GM23338 (cell line): ENCODE measurements at places on chromosomes 16 and 17. TPM values are rescaled to one million over a fixed set of nuclear protein-coding genes. Genes with fewer than 3 reads are reported as not detected.

GRCh38 chr17:3738562-3739295, 15.0 kb downstream of the HASPIN start:
- H3K27ac ChIP-seq, result peak overlapping the region; percentile 78; the same call in 1 of the 2 replicates
- H3K4me3 ChIP-seq, result no peak overlapping the region
- H3K4me1 ChIP-seq, result peaks cover 24% of the 10 kb centered on the region; the same call in 1 of the 2 replicates
- peak; percentile 48 for DNase-seq
- no peaks in the 10 kb centered on the region for H3K27me3 ChIP-seq

GRCh38 chr17:28718333-28719020, 809 bp upstream of the RAB34 start:
- H3K27ac ChIP-seq, result peak overlapping the region; percentile 98
- H3K4me1 ChIP-seq, result peaks cover 34% of the 10 kb centered on the region
- peak overlapping the region; percentile 98 for H3K4me3 ChIP-seq
- H3K27me3 ChIP-seq, result no peaks in the 10 kb centered on the region
- peaks cover 42% of the 10 kb centered on the region for H3K36me3 ChIP-seq
- DNase-seq, result peak; percentile 68

DNA sequence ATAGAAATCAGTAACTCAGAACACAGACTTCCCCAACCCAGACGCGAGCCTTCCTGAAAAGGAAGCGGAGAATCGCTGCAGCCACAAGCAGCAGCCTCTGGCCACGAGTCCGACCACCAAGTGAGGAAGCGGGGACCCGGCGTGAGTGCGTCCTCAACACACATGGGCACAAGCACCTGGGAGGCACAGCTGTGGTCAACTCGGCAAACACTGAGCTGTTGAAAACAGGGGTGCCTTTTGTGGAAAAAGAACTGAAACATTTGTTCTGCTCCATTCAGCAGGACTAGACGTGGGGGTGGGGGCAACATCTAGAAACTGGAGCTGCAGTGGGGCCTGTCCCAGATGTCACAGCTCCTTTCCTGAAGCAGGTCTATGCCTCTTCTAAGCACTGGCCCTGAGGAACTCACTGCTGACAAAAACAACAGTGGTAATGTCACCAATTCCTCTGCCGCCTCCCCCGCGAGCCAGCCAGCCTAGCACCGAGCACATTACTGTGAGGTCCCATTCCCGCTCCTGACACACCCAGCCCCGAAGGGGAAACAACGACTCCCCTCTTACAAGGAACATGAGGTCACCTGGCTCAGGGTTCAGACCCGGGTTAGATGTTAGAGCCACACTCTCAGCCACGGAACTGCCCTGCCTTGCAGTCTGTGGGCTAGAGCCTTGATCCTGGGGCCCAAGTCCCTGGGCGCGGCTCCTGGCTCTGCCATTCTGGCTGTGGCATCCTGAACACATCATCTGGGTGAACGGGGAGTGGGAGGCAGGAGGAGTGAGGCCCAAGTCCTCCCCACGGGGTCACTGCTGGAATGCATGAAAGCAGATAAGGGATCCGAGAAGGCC, 29.0 kb downstream of the KDM8 start:
- H3K36me3 ChIP-seq, result no peaks in the 10 kb centered on the region
- DNase-seq, result no peak
- H3K27me3 ChIP-seq, result no peaks in the 10 kb centered on the region
- no peaks in the 10 kb centered on the region for H3K4me1 ChIP-seq
- H3K27ac ChIP-seq, result no peak overlapping the region

GRCh38 chr16:57822856-57823255, 20.6 kb upstream of the KIFC3 start:
- no peaks in the 10 kb centered on the region for H3K27me3 ChIP-seq
- H3K4me1 ChIP-seq, result no peaks in the 10 kb centered on the region
- H3K4me3 ChIP-seq, result no peak overlapping the region
- H3K36me3 ChIP-seq, result no peaks in the 10 kb centered on the region
- no peak for DNase-seq
- no peak overlapping the region for H3K27ac ChIP-seq

The CHTF8 gene
- 147 and 155 TPM in 2 replicates for total RNA-seq

GRCh38 chr17:78133971-78134898, 3.7 kb downstream of the TMC8 start:
- H3K27ac ChIP-seq, result no peak overlapping the region
- H3K4me1 ChIP-seq, result peaks cover 21% of the 10 kb centered on the region
- peak; percentile 93 for DNase-seq
- peaks cover 22% of the 10 kb centered on the region for H3K27me3 ChIP-seq
- H3K36me3 ChIP-seq, result no peaks in the 10 kb centered on the region

The AANAT gene
- 0.28 and 1.3 TPM in 2 replicates for total RNA-seq

DNA sequence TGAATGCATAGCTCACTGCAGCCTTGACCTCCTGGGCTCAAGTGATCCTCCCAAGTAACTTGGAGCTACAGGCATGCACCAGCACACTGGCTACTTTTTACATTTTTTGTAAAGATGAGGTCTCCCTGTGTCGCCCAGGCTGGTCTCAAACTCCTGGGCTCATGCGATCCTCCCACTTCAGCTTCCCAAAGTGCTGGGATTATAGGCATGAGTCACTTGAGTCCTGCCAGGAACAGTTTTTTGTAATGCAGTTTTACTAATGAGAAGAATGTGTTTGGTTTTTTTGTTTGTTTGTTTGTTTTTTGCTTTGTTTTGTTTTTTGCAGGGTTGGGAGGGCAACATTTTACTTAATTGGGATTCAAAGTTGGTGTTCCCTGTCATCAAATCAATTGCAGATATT, 22.2 kb downstream of the SOST start:
- H3K4me1 ChIP-seq, result peaks cover 13% of the 10 kb centered on the region; the same call in 1 of the 2 replicates
- H3K36me3 ChIP-seq, result no peaks in the 10 kb centered on the region

GRCh38 chr17:35895636-35896587, 15.8 kb upstream of the CCL5 start:
- no peak overlapping the region for H3K4me3 ChIP-seq
- H3K4me1 ChIP-seq, result no peaks in the 10 kb centered on the region
- no peaks in the 10 kb centered on the region for H3K36me3 ChIP-seq
- DNase-seq, result no peak
- H3K27ac ChIP-seq, result no peak overlapping the region

- no peaks in the 10 kb centered on the region for H3K4me1 ChIP-seq
- H3K4me3 ChIP-seq, result no peak overlapping the region
- DNase-seq, result no peak
- no peaks in the 10 kb centered on the region for H3K27me3 ChIP-seq
These were observed 9.9 kb downstream of the TMIGD1 start for GRCh38 chr17:30323895-30324319.

DNA sequence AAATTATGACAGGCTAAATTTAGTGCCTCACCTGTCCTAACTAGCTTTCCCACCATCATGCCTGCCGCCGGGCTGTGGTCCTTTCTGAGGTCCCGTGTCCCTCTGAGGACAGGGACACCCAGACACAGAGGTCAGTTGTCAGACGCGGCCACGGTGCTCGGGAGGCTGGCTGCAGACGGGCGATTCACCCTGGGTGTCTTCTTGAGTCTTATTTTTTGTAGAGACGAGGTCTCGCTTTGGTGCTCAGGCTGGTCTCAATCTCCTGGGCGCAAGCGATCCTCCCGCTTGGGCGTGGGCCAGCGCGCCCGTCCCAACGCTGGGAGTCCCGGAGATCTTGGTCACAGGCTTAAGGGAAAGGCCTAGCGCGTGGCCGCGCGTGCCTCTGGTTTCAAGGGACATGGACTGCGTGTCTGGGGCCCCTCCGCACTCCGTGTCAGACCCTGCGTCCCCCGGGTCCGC, 797 bp upstream of the RAB11FIP3 start:
- H3K36me3 ChIP-seq, result no peaks in the 10 kb centered on the region
- peaks cover 8% of the 10 kb centered on the region for H3K4me1 ChIP-seq
- H3K4me3 ChIP-seq, result peak overlapping the region; percentile 77
- DNase-seq, result no peak
- H3K27me3 ChIP-seq, result peaks cover 43% of the 10 kb centered on the region
- no peak overlapping the region for H3K27ac ChIP-seq

The SGCA gene
- total RNA-seq, result not detected in 2 replicates

The SLC6A4 gene
- total RNA-seq, result 0.12 and 0.14 TPM in 2 replicates

- no peaks in the 10 kb centered on the region for H3K4me1 ChIP-seq
- no peaks in the 10 kb centered on the region for H3K36me3 ChIP-seq
- H3K4me3 ChIP-seq, result no peak overlapping the region
- no peaks in the 10 kb centered on the region for H3K27me3 ChIP-seq
- H3K27ac ChIP-seq, result no peak overlapping the region
- DNase-seq, result peak; percentile 90
These were observed 8.1 kb upstream of the CPNE2 start for GRCh38 chr16:57084257-57084770.

The GLIS2 gene
- total RNA-seq, result 9.0 and 10.2 TPM in 2 replicates

DNA sequence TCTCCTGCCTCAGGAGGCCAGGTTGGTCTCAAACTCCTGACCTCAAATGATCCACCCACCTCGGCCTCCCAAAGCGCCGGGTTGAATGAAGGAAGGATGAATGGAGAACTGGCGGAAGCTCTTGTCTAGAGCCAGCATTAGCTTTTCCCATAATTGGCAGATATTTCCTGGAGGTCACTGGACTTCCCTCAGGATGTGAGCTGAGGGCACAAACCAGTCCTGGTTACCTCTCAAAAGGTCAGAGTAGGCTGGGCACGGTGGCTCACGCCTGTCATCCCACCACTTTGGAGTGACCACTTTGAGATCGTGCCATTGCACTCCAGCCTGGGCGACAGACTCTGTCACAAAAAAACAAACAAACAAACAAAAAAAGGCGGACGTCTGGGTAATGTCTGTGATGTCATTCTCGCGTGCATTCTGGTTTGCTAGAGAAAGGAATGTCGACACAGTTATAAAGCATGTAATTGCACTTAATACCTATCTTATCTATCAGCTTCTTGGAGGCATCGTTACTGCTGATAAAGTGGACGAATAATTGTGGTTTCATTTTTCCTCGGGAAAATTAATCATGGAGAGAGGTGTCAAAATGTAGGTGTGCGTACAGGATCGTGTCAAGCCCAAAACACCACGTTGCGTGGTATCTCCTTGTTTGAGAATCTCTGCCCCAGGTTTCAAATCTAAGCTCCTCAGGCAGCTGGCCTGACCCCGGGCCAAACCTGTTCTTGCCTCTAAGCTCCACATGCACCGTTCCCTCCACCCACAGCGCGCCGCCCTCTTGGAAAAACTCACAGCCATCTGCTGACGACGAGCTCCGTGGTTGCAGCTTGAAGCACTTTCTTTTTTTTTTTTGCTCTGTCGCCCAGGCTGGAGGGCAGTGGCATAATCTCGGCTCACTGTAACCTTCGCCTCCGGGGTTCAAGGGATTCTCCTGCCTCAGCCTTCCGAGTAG, 6.4 kb upstream of the CRK start:
- no peaks in the 10 kb centered on the region for H3K27me3 ChIP-seq
- H3K4me3 ChIP-seq, result no peak overlapping the region
- H3K27ac ChIP-seq, result no peak overlapping the region
- DNase-seq, result no peak

GRCh38 chr16:76681296-76681695, 404.1 kb downstream of the CNTNAP4 start:
- H3K27me3 ChIP-seq, result no peaks in the 10 kb centered on the region
- H3K36me3 ChIP-seq, result no peaks in the 10 kb centered on the region
- no peak overlapping the region for H3K27ac ChIP-seq
- H3K4me3 ChIP-seq, result no peak overlapping the region
- H3K4me1 ChIP-seq, result peaks cover 17% of the 10 kb centered on the region

The CTRB2 gene
- not detected in 2 replicates for total RNA-seq

DNA sequence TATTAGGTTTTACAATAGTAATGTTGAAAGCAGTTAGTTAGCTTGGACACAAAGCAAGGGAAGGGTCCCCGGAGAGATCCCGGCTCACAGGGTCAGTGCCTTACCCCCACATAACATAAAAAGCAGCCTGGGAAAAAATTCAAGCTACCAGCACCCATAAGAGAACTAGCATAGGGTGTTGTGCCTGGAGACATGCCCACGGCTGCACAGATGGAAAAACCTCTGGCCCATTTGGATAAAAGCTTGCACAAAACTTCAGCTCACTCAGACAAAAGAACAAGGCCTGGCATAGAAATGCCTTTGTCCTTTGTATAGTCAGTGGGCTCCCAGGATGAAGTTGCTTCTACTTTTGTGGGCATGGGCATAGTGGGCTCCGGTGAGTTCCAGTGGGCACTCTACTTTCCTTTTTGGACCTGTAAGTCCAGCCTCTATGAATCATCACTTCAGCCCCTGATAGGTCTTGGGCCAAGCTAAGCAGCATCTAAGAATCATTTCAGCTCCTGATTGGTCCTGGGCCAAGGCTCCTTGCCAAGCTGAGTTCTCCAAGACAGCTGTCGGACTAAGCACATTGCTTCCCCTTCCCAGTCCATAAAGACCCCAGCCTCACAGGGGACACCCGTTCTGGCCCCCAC, 1.3 kb upstream of the RDM1 start:
- no peak for DNase-seq
- no peaks in the 10 kb centered on the region for H3K36me3 ChIP-seq
- H3K4me1 ChIP-seq, result peaks cover 12% of the 10 kb centered on the region
- H3K27me3 ChIP-seq, result peaks cover 4% of the 10 kb centered on the region; the same call in 1 of the 2 replicates

The HSD17B2 gene
- not detected in 2 replicates for total RNA-seq

DNA sequence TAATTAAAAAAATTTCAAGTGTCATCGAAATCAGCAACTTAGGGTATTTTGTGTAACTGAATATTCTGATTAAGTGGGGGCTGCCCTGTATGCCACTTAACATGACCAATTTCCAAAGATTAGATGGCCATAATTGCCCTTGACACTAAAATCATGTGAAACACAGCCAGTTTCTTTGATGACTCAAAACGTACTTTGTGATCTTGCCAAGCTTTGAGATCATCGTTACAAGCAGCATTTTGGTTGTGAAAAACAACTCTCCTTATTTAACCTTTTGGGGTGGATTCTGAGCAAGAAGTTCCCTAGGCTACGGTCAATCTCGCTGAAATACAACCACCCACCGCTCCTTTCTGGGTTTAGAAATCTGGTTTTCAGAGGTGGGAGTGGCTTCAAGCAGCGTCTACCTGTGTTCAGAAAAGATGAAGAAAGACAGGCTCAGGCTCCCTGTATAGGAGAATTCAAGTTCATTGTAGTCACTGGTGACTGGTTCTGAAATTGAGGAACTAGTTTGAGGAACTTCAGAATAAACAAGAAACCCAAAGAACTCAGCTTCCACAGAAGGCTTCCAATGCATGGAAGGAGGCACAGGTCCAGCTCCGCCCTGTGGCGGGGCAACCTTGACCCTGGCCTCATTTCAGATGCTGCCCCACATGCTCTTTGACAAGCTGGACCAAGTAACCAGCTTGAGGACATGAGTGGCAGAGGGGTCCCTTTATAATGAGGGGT, 9.4 kb downstream of the MAP3K14 start:
- H3K36me3 ChIP-seq, result no peaks in the 10 kb centered on the region
- DNase-seq, result no peak
- no peak overlapping the region for H3K4me3 ChIP-seq
- H3K27ac ChIP-seq, result no peak overlapping the region
- H3K27me3 ChIP-seq, result no peaks in the 10 kb centered on the region
- H3K4me1 ChIP-seq, result peaks cover 8% of the 10 kb centered on the region; the same call in 1 of the 2 replicates

The FAM117A gene
- total RNA-seq, result 21.4 and 46.4 TPM in 2 replicates

- no peaks in the 10 kb centered on the region for H3K27me3 ChIP-seq
- no peak overlapping the region for H3K4me3 ChIP-seq
- no peak for DNase-seq
- H3K4me1 ChIP-seq, result peaks cover 64% of the 10 kb centered on the region
These were observed 9.4 kb downstream of the THRA start for GRCh38 chr17:40072040-40072734.
